ENCODE measurements at places on chromosomes 7 and 10.
A peak's percentile ranks its signal among the peaks of the same experiment; 100 is the strongest.

GRCh38 chr10:30562787-30563186 lies 66.8 kb downstream of the LYZL2 start:
- no peak for DNase-seq

DNA sequence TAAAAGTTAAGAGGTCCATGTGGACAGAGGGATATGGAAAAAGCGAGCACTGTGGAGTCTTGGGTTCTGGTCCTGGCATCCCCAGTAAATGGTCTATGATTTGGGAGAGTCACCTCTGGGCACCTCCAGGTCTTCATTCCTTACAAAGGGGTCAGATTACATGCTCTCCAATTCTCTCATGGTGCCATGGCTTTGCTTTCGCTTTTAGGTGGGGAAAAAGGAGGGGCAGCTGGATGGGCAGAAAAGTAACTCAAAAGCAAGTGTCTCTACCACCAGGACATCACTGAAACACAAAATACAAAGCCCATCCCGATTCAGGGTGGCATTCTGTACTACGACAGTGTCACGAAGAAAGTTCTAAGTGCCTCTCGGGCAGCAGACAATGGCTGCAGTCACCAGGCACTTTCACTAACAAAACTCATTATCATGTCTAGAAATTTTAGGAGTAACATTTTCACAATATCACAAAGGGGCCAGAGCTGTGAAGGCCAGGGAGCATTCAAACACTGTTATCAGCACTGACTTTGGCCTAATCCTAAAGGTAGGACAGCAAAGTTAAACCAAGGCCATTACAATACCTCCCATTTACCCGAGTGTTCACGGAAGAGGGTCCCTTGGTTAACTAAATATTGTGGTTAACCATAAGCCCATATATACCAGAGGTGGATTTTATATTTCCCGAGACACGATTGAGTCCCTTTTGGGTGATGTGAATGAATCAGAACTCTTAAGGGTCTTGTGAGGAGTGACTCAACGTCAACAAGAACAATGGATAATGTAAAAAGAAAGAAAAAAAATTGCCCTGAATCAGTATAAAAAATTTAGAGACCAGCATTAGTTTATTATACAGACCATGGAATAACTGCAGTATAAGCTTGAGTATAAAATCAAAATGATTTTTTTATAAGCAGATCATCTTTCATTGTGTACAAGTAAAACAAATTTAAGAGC lies 2.5 kb downstream of the PSAP start:
- DNase-seq, result no peak

GRCh38 chr10:75450075-75450445 lies 18.6 kb downstream of the LRMDA start:
- DNase-seq, result no peak

- no peak for DNase-seq
These were observed 36.0 kb downstream of the R3HCC1L start for GRCh38 chr10:98170249-98171117.

GRCh38 chr10:7471720-7472367 lies 61.0 kb upstream of the SFMBT2 start:
- no peak for DNase-seq

GRCh38 chr7:18902892-18903291 lies 214.5 kb downstream of the TWIST1 start:
- DNase-seq, result no peak

DNA sequence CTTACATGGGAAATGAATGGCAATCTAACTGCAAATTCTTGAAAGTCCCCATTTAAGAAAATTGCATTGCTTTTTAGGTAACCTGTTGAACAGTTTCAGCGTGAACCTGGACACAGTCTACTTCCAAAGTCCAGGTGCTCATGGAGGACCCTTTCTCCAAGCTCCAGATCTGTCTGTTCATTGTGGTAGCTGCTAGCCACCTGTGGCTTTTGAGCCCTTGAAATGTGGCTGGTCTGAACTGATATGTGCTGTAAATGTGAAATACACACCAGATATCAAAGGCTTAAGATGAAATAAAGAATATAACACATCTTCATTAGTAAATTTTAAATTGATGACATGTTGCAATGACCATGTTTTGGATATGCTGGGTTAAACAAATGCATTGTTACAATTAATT lies 4.2 kb downstream of the CACNB2 start:
- DNase-seq, result no peak

GRCh38 chr10:43574001-43574892 lies at the start of gene ZNF239:
ZNF239 (minus strand) TSS chr10:43574616; CDS start chr10:43558079, 16,537 bp downstream.
- DNase-seq, result peak; percentile 93

DNA sequence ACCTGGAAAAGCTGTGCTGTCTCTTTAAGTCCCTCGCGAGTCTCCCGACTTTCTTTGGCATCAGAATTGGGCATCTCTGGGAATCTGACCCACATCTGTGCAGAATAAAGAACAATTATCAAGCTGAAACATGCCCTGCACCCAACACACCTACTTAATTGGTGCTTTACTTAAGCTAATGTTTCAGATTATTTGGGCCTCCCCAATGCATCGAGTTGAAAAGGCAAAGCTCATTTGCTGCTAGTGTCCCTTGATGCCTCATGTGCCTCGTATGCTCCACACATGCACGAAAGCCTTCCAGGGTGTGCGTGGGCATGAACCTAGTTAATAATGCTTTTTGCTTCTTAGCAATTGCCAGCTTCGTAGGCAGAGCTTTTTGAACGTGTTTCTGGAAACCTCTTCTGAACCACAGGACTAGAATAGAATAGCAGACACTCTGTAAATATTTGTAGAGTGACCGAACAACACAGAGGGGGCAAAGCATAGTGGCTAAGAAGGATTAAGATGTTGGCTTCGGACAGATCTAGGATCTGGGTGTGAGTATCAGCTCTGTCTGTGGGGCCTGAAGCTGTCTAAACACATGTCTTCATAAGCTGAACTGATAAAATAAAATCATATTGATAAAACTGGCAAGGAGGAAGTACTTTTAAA lies 26.7 kb upstream of the FGFR2 start:
- DNase-seq, result no peak

GRCh38 chr10:110504111-110504735 lies 6.5 kb downstream of the DUSP5 start:
- no peak for DNase-seq

- no peak for DNase-seq
These were observed 16.9 kb upstream of the KIF5B start for GRCh38 chr10:32073128-32073527.

DNA sequence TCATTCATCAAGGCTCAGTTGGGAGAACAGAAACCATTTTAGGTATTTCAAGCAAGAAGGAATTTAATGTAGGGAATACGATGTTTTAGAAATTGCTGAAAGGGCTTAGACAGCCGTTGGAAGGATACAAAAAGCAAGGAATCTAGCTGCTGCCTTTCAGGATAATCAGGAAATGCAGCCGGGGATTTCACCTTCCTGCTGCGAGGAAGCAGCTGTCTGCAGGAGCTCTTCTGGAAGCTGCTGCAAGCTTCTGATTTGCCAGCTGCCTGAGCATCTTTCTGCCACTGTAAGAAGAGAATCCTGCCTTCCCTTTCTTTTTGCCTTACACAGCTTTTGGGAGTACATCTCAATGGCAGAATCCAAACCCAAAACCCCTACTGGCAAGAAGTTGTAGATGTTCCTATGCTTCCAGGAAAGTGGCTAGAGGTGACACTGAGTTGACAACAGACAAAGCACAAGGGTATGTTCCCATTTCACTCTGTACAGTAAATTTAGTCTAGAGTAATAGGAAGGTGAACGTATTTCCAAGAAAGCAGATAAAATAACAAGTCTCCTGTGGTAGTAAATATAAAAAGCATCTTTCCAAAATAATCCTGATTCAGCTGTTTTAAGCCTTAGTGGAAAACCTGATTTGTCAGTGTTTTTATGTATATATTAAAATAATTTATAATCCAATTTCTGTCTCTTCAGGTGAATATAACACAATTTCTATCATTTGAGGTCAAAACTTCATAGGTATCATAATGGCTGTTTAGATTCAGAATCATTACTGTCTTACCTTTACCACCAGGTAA lies 148.4 kb upstream of the LRGUK start:
- no peak for DNase-seq

DNA sequence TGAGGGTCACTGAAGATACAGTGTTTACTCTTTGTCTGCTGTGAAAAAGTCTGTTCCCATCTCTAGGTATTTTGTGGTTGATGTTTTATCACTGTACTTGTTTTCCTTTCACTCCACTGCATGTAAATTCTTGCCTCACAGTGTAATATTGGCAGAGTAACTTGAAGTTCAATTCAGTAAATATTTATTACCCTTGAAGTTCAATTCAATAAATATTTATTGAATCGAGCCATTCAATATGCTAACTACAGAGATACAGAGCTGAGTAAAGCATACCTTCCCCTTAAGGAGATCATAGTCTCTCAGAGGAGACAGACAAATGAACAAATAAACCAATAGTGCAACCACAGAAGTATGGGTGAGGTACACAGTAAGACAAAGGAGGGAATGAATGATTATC lies 9.2 kb downstream of the NUDT13 start:
- no peak for DNase-seq

- DNase-seq, result no peak
These were observed 977.2 kb downstream of the LRMDA start for GRCh38 chr10:76408646-76409045.

GRCh38 chr7:82755705-82756551 lies 312.4 kb upstream of the CACNA2D1 start:
- DNase-seq, result no peak

DNA sequence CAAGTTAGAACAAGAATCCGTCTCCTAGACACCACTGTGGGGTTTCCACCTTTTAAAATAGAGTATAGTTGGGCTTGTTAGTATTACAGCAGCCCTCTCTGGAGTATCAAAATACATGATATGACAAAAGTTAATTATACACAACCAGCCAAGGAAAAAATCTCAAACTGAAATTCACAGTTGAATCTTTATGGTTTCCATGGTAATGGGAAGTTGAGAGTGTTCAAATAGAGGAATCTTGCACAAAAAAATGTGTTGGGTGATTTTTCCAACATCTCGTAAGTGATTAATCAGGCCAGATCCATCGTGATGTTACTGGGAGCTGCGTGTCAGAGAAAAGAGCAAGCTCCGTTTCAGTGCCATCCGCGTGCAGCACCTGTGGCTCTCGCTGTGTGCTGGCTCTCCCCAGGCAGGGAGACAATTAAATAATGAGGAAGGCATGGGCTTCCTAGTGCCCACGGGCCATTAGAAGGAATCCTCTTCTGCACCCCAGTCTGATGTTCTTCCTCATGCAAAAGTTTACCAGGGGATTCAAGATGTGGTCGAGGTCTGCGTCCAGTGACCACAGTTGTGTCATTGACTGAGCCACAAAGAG lies 41.1 kb upstream of the ADARB2 start:
- DNase-seq, result no peak

GRCh38 chr10:91339729-91340128 lies 70.4 kb upstream of the HECTD2 start:
- no peak for DNase-seq

- DNase-seq, result no peak
These were observed 73.1 kb downstream of the PPP1R3C start for GRCh38 chr10:91559750-91560149.

- DNase-seq, result no peak
These were observed 73.6 kb downstream of the OTUD1 start for GRCh38 chr10:23512355-23513058.

GRCh38 chr7:126203185-126203584 lies 1049.6 kb downstream of the GRM8 start:
- DNase-seq, result no peak

GRCh38 chr10:97169911-97170693 lies 15.7 kb downstream of the SLIT1 start:
- no peak for DNase-seq

DNA sequence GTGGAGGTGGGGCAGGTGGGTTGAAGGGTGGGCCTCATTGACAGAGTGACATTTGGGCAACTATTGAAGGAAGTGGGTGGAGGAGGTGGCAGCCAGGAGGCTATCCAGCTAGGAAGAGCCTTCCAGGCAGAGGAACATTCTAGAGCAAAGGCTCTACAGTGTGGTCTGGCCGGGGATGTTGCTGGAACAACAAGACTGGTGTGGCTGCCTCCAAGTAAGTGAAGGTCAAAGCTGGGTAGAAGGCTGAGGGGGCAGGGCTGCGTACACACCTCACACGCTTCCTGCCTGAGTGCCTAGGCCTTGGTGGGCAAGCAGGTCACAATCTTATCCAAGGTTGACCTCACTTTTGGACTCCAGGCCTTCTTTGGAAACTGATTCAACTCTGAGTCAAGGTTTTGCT lies 6.6 kb downstream of the CPA1 start:
- peak; percentile 54 for DNase-seq

DNA sequence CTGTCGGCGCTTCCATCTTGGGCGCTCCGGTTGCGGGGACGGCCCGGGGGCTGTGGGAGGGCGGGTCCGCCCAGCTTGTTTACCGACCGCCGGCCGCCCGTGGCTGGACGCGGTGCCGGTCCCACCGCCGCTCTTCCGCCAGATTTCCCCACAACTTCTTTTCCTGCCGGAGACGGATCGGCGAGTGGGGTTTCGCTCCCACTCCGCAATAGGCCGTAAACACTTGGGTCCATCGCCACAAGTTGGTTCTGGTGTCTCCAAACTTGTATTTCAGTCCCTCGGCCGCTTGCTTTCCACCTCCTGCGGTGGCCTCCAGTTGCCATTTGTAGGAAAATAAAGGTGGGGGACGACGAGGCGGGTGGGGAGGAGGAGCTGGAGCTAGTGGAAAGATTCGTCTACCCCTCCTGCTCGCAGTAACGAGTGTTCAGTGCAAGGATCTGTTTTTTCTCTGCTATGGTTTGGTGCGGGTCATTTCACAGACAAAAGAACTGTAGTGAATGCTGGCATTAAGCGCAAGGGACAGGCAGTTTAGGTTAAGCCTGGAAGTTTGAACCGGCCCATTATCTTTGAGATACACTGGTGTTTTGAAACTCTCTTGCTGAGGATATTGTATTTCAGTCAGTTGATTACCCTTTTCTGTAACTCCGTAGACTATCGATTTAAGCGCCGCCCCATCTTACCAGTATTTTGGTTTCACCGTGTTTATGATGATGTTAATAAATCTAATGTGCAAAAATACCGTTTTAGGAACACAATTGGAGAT lies 24.3 kb upstream of the ZRANB1 start:
- peak; percentile 80 for DNase-seq

GRCh38 chr7:127322351-127322750 lies 69.6 kb upstream of the GRM8 start:
- no peak for DNase-seq

DNA sequence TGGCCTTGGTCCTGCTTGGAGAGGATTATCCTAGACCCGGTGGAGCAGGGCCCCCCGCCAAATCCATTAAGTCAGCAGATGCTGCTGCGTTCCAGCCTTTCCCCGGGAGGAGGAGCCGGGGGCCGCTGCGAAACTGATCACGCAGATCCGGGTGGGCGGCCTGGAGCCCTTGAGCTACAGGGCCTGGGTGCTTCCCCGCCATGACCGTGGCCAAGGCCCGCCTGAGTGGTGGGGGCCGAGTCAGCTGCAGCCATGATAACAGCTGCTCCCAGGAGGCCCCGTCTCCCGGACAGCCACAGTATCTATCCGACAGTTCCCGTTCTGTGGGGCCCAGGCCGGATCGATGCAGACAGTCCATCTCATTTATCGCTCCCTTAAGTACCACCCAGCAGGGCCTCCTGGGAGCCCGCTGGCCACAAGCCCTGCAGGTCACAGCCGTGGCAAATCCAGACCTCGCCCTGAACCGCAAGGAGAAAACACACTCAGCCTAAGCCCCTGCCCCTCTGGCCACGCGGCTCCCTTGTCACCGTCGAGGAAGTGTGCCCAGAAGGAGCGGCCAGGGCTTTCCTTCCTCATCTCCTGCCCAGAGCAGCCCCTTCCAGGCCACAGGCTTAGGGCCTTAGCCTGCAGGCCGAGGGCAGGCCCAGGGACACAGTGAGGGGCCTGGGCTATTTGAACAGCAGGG lies 34.4 kb upstream of the SLC29A4 start:
- no peak for DNase-seq

All from coronary artery (tissue), 2 donors.